Adrenal gland (tissue), 19 donors: ENCODE measurements at places on chromosomes 5 and 9.
A peak's percentile ranks its signal among the peaks of the same experiment; 100 is the strongest.

DNA sequence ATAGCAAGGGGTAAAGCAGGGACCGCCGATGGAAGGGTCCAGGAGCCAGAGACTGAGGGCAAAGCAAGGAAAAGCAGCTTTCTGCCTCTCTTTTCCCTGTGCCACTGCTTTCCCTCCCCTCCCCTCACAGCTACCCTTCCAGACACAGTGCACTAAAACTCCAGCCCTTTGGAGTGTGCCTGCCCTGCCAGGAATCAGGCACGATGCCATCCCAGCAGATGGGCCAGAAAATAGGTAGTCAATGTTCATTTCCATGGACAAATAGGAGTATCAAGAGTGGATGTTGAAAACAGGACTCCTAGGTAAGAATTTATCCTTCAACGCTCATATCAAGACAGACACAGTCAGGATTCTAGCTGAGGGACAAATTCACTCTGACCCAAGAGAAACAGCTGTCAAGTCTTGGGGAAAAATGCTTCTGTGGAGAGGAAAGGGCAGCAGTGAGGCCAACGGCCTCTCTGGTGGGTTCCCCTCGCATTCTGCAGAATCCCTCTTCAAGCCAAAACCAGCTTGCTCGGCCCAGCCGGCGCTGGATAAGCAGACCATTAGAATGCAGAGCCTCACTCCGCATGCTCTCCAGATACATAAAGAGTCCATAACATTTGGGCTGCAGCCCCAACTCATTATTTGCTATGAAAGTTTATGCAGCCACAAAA is 138.0 kb downstream of the CAAP1 start:
- no peak for DNase-seq

DNA sequence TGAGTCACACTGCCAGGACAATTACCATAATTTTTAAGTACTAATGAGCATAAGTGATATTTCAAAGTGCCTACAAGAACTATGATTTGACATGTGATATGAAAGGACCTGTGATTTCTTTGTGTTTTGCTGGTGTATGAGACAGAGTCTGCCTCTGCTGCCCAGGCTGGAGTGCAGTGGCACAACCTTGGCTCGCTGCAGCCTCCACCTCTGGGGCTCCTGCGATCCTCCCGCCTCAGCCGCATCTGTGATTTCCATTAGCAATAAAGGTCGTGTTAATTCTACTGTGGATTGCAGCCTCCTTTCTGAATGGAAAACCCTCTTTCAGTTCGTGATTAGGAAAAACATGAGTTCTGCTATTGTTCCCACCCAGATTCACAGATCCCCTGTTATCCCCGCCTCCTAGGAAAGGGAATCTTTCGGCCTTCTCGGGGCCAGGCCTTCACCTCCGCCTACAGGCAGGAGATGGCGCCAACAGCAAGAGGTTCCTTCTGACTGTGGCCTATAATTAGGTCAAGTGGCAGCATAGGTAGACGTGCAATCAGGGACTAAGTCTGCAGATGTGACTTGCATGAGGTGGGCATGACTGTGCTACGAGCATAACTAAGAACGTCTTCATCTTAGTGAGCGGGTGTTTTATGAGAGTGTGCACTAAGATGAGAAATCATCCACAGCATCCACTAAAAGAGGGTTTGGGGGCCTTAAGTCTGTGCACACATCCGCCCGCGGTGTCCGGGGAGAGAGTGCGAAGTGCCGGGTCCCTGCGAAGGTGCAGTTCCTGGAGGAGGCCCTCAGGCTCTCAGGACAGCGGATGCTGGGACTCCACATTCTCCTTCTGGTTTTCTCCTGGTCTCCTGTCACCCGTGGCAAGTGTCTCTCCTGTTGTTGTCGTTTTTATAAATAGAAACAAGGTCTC is 23.1 kb downstream of the TRIM7 start:
- DNase-seq: peak; percentile 80

- DNase-seq: no peak
Measured at GRCh38 chr9:91053824-91054223, 252.2 kb downstream of the SYK start.

- no peak for DNase-seq
Measured at GRCh38 chr9:14814249-14814628, 91.7 kb upstream of the CER1 start.

- DNase-seq: no peak
Measured at GRCh38 chr5:123997064-123997461, 485.1 kb downstream of the CSNK1G3 start.

DNA sequence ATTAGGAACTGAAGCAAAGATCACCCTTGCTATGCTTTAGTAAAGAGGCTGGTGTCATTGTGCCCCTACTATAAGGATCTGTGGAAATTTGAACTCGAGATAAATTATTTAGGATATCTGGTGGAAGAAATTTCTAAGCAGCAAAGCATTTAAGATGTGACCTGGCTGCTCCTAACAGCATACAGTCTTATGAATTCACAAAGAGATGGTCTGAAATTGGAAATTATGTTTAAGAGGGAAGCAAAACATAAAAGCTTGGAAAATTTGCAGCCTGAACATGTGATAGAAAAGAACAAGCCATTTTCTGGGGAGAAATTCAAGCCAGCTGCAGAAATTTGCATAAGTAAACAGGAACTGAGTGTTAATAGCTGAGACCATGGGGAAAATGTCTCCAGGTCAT is 223.7 kb downstream of the FBXO4 start:
- no peak for DNase-seq

DNA sequence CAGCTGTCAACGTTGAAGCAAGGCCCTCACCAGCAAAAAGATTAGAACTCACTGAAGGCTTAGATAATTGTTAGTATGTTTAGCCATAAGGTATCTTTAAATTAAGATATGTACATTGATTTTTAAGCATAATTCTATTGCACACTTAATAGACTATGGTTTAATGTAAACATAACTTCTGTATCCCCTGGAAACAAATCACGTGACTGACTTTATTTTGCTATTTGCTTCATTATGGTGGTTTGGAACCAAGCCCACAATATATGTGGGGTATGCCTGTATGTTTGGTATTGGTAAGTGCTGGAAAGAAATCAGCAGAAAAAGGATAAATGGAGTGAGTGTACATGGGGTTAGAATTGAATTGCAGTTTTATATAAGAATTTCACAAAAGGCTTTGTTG is 111.9 kb downstream of the NMUR2 start:
- DNase-seq: no peak

DNA sequence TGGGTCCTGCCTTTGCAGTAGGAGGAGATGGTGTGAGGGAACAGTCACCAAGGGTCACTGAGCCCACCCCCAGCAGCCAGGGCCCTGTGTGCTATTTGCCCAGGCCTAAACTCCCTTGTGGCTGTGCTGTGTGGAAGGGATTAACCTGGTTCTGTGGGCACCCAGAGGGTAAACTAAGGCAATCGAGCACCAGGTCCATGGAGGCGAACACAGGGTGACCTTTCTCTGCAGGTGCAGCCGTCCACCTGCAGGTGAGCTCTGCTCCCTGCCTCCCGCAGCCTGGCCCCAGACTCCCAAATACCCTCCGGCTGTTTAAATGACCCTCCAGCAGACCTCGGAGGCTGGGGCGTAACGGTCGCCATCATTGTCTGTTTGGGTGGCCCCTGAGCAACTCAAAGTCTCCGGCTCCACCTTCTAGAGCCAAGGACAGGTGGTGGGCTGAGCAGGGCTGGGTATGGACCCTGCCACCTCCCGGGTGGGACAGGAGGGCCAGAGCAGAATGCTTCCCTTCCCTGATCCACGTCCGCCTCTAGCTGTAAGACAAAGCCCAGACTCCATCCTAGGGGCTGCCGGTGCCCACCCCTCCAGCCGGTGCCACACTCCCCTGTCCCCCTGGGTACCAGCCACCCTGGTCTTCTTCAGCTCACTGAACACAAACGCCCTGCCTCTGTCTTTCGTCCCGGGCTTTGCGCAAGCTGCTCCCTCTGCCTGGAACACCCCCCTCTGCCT is 34.1 kb upstream of the FIBCD1 start:
- no peak for DNase-seq

GRCh38 chr9:7171396-7172153 is 413.8 kb downstream of the KDM4C start:
- DNase-seq: no peak

- no peak for DNase-seq
Measured at GRCh38 chr5:98128271-98128670, 645.2 kb upstream of the RGMB start.

GRCh38 chr5:110832683-110833082 is 93.9 kb downstream of the SLC25A46 start:
- DNase-seq: no peak

- no peak for DNase-seq
Measured at GRCh38 chr9:37947977-37948376, 44.0 kb upstream of the SLC25A51 start.

DNA sequence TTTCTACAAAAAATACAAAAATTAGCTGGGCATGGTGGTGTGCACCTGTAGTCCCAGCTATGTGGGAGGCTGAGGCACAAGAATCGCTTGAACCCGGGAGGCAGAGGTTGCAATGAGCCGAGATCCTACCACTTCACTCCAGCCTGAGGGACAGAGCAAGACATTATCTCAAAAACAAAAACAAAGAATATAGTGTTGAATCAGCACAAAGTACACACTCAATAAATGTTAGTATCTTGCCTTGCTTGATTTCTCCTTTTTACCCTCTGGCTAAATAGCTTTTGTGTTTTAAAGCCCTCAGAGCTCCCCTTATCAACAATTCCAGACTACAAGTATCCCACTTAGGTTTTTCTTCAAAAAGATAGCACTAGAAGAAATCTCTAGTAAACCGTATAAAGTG is 37.5 kb upstream of the CCNG1 start:
- no peak for DNase-seq

DNA sequence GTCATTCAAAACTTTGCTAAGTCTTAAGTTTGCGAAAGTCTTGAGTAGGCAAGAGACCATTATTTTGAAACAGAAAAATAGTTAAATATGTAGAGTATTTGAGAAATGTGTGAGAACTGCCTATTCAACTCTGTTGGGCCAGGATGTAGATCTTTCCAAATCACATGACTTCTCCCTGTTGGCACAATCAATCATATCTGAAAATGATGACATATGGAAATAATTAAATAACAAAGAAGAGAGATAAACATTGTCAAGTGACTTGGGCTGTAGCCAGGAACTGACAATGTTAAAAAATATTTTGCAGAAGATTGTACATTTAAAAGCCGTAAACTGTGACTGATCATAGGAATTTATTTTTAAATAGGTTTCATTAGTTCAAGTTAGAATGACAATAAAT is 104.6 kb upstream of the IL6ST start:
- DNase-seq: no peak

- DNase-seq: no peak
Measured at GRCh38 chr5:58266402-58266801, 193.5 kb downstream of the PLK2 start.

GRCh38 chr9:88745276-88746001 is 210.5 kb downstream of the NXNL2 start:
- DNase-seq: no peak

- no peak for DNase-seq
Measured at GRCh38 chr5:143791848-143792731, 19.9 kb upstream of the HMHB1 start.

- no peak for DNase-seq
Measured at GRCh38 chr5:137669811-137670210, 66.1 kb downstream of the KLHL3 start.

GRCh38 chr9:5876026-5876425 is 14.7 kb upstream of the MLANA start:
- DNase-seq: no peak

GRCh38 chr5:150051657-150052195 is 34.6 kb downstream of the CSF1R start:
- DNase-seq: no peak

GRCh38 chr9:14031810-14032209 is 282.1 kb downstream of the NFIB start:
- DNase-seq: no peak

- no peak for DNase-seq
Measured at GRCh38 chr5:40682154-40683017, 2.7 kb downstream of the PTGER4 start.

- DNase-seq: no peak
Measured at GRCh38 chr9:100324594-100325200, 28.0 kb downstream of the TEX10 start.

GRCh38 chr5:138605254-138605972 is 30.2 kb upstream of the HSPA9 start:
- DNase-seq: no peak

DNA sequence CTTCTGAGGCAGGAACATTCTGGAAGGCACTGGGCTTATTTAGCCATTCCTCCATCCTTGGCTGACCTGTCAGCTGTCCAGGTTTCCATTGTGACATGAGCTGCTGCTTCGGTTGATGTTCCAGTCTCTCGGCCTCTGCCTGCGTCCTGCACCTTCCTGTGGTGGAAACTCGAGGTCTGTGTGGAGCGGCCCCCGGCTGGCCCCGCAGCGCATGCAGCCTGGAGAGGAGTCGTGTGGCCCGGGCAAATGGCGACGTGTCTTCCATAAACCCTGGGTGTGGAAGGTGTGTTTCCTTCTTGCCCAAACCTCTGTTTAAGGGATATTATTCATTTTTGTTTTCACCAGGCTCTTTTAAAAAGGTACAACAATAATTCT is 36.5 kb upstream of the SLC9A3 start:
- no peak for DNase-seq

DNA sequence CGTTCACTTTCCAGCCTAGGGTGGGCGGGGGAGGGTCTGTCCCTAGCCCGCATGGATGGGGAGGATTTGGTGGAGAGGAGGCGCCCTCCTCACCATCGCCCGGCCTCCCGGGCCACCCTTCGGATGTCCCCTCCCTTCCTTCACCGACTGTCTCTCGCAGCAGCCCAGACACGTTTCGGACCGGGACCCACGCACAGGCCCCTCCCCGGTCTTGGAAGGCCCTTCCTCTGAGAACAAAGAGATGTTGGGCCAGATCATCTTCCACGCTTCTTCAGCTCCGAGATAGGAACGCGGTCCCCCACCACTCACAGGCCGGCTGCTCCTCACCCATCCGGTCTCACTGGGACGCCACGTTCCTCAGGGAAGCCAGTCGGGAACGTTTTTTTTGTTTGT is 640 bp upstream of the DPM2 start:
- DNase-seq: no peak

GRCh38 chr5:139155333-139155732 is 42.8 kb downstream of the SIL1 start:
- peak; percentile 31 for DNase-seq

- DNase-seq: no peak
Measured at GRCh38 chr9:86902176-86902575, 45.1 kb downstream of the GAS1 start.

DNA sequence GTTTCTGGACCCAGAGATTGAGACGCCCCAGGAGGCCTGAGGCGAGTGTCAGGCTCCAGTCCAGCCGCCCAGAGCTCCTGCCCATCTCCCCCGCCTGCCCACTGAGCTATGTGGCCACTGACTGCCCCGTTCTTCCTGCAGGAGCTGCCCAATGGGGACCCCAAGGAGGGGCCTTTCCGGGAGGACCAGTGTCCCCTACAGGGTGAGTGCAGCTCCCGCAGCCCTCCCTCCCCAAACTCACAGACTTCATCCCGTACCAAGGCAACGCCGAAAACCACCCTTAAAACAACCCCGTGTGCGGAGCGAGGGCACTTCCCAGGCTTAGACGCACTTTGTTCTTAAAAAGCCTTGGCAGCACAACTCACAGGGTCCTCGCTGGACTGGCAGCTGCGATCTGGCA is 23.4 kb downstream of the NKD2 start:
- DNase-seq: no peak

DNA sequence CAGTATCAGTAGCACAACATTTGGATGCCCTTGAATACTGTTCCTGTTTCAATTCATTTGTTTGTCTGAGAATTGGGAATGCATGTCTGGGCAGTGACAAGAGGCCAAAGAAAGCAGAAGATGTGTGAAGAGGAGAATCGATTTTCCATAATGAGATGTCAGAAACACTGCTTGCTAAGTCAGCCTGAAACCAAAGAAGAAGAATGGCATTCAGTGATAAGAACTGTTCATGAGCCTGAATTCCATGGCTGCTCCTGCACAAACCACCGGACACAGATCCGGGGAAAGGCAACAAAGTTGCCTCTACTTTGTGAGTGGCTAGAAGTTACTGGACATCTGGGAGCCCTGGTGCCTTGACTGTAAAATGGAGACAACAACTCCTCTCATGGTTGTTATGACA is 207.2 kb upstream of the RASEF start:
- no peak for DNase-seq
